ENCODE measurements at places on chromosomes 12 and 14.
A peak's percentile ranks its signal among the peaks of the same experiment; 100 is the strongest.

DNA sequence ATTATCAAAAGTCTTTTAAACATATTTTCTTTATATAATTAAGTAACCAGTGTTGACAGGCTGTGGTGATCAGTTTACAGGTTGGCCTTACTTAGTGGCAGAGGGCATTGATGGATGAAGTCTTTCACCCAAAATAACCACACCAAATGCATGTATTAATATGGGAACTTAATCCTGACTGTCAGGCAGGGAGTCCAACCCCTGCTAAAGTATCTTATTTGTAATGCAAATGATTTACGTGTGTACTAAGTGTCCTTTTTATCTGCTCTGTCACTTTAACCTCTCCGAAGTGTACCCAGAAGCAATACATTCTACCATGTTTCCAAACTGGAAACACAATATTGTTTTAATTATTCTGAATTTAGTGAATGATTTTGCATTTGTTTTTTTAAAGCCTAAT, 1.4 kb downstream of the MYBPC1 start:
- no peak for DNase-seq

DNA sequence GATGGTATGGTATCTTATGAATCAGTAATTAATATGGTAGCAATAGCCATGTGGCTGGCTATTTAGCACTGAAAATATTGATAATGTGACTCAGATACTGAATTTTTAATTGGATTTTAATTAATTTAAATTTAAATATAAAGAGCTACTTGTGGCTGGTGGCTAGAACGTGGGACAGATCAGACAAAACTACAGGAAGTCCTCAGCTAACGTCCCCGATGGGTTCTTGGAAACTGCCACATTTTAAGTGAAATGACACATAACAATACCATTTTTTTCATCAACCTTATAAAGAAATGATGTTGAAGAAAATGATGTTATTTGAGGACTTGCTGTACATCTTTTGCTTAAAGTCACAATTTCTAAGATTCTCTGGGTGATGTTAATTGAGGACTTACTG, 138.1 kb upstream of the FLRT2 start:
- DNase-seq = no peak

DNA sequence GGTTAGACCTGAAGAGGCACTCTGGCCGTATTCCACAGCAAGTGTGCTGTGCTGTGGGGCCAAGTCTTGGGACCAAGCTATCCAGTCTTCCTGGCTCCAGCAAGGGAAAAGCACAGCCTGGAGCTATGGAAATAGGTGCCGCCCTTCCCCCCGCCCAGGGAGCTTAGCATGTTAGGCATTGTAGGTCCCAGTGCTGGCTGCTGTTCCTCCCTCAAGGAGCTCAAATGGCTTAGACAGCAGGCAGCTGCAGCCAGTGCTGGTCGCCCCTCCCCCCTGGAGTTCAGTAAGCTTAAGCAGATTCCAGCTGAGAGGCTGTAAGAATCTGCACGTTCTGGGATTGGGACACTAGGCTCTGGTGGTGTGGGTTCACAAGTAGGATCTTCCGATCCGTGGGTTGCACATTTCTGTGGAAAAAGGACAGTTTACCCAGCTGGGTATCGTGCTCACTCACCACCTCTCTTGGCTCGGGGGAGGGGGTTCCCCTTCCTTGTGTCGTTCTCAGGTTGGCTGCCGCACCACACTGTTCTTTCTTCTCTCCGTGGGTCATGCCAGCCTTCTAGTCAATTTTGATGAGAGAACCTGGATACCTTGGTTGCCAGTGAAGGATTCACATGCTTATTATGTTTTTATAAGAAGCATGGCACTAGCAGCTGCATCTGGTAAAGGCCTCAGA, 127.3 kb downstream of the CNTN1 start:
- peak; percentile 31 for DNase-seq

DNA sequence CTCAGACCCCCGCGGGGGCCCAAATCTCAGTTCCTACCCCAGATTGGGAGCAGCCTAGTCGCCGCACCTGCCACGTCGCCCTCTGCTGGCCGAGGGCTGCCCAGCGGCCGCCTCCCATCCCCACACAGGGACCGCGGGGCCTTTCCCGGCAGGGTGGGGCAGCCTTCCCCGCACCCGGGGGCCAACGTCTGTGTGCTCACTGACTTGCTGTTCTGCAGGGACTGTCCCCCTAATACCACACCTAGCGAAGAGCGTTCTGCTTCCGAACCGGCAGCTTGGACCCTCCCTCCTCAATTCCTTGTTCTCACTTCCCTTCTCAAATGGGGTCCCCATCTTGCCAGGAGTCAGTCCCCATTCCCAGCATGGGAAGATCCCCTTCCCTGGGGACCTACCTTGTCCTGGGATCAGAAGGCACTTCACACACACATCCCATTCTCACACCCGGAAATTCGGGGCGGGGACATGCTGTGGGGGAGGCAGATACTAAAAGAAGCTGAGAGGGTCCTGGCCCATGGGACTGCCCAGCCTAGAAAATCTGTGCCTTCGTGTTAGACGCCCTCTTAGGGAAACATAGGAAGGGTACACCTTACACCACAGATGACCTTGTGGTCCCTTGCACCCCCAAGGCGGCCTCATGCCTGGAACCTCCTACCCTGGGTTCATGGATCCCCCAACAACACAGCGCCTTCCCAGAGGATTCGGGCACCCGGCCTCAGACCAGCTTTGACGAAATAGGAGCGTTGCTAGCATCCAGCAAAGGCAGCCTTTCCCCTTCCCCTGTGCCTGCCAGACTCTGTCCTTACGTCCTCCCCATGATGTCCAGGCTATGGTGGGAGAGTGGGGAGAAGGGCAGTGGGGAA, 16.4 kb downstream of the ACVRL1 start:
- DNase-seq = no peak

- DNase-seq = no peak
Observed at GRCh38 chr12:54598970-54599369, 10.5 kb upstream of the PPP1R1A start.

All from left renal cortex interstitium (tissue), 4 donors.